ENCODE measurements at places on chromosomes 7 and 10.

- no peak for DNase-seq
Observed at GRCh38 chr7:53684693-53685092, 649.3 kb downstream of the POM121L12 start.

DNA sequence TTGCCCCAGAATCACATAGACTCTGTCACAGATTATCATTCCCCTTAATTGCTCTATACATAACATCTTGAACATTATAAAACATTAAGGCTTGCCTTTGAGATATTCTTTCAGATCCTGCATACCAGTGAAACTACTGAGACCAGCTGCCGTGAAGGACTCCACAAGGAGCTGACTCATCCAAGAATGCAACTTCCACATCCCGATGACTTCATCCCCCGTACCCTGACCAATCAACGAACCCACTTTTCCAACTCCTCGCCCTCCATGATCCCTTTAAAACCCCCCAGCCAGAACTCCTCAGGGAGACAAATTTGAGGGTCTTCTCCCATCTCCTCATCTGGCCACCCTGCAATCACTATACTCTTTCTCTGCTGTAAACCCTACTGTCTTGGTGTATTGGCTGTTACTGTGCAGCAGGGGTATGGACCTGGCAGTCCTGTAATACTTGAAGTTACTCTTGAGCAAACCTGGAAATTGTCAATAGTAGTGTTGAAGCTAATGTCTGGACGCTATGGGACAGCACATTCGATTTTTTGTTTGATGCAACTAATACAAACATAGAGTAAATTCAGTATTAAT, 49.8 kb downstream of the HTR5A start:
- DNase-seq: no peak

DNA sequence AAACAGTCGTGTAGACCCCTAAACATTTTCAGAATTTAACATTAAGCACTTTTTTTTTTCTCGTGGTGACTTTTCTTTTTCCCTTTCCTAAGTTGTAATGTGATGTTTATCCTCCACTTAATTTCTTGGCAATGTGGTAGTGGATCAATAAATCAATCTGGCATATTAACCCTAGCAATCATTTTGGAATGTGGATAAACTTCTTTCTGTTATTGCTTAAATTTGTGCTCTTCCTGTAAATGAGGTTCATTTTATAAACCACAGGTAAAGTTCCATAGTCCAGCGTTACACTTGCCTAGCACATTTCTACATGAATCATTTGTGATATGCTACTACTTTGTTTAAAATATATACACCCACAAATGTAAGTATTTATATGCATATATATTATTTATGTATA, 247.4 kb upstream of the ETV1 start:
- no peak for DNase-seq

DNA sequence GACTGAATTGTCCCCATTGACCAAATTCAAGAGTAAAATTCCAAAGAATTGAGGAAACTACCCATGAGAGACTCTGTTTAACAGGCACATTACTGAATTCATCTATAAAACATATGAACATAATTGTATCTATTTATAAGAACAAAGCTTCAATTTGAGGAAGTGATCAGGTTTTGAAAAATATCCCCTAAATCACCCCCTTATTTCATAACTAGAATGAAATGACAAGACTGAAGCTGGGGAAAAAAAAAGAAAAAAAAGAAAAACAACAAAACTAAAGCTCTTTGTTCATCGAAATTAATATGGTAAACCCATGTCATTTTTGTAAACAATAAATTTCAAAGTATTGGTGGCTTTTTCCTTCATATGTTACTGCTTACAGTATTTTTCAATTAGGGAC, 184.9 kb upstream of the SEMA3A start:
- no peak for DNase-seq

GRCh38 chr7:149642589-149642988, 130.8 kb downstream of the ZNF467 start:
- no peak for DNase-seq

DNA sequence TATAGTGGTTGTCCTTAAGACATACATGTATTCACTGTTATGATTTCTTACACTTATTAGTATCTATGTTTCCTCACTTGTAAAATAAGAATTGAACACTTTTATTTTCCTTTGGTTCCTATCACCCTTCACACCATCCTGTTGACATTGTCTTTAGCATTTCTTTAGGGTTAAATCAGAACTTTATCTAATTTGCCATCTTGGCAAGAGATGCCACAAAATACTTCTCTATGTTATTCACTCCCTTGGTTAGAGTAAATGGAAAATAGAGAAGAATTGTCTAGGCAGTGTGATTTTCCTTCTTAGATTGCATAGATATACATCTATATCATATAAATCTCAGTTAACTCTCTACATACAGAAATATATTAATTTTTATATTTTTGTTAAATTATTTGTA, 204.7 kb downstream of the SEMA3D start:
- DNase-seq: no peak

GRCh38 chr7:56115852-56116538, at the start of gene NUPR2:
TSS of gene NUPR2 (minus strand) at chr7:56116417. CDS start at chr7:56116314, 103 bp downstream.
- no peak for DNase-seq

DNA sequence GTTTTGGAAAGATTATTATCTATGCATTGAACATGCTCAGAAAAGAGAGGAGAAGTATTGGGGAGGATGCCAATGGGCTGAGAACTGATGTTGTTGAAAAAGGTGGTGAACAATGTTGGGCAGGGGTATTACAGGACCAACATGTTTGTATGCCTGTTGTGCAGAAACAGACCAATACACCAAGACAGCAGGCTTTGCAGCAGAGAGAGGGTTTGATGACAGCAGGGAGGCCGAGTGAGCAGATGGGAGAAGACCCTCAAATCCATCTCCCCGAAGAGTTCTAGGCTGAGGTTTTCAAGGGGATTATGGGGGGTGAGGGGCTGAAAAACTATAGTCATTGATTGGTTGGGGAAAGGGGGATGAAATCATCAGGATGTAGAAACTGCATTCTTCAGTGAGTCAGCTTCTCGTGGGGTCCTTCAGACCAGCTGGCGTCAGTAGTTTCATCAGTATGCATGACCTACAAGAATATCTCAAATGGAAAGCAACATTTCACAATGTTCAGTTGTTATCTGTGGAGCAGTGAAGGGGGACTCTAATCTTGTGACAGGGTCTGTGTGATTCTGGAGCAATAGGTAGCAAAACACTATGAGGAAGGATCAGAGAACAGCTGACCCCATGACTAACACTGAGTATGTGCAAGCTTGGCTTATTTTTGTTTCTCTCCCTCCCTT, 167.8 kb downstream of the BAMBI start:
- no peak for DNase-seq

DNA sequence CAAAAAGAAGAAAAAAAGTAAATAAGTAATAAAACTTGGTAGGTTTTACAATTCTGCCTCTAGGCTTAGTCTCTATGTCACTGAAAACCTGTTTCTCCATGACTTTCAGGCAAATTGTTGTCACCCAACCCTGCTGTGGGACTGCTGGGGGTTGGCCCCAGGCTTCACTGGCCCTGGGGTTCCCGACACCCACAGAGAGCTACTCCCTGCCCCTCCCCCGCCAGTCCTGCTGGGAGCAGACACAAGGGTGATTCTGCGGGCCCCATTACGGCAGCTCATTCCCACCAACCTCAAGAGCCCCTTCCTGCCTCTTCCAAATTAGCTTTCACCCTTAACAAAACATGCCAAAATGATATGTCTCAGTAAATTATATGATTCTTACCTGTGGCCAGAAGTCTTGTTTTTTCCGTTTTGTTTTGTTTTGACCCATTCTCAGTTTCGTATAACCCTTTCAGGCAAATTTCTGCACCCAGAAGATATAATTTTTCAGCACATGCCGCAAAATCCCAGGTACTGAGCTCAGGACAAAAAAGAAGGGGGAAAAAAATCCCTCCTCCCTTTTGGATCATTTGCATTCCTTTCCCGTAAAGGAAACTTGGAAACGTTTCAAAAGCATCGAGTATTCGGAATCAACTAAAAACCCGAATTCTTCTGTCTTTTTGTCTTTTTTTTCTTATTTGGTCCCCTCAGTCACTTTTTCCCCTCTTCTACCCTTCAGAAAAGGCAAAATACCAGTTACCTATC, 27.8 kb downstream of the CHST15 start:
- DNase-seq: no peak

DNA sequence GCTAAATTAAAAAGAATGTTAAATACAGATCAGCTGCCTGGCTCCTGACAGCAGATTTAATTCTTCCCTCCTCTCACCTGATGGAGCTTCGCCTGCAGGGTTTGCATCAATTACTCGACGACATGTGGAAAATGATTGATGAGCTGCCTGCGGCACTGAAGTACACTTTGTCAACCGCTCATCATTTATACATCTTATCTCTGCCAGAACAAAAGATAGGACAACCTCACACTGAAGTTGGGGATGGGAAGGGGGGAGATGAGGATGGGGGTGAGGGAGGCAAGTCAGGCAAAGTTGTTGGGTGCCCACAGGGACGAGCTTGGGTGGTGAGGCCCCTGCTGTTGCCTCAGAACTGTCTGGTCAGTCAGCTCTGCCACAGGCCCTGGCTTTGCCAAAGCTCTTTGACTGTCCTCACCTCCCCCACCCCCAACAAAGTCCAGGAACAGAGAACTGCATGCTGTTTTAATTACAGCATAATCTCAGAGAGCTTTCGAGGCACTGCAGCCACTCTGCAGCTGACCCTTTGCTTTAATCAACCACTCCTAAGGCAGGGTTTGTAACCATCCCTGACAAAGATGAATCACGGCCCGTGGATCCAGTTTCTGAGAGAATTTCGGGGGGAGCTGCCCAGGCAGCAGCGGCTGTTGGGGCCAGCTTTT, 702.3 kb downstream of the LRMDA start:
- DNase-seq: no peak

DNA sequence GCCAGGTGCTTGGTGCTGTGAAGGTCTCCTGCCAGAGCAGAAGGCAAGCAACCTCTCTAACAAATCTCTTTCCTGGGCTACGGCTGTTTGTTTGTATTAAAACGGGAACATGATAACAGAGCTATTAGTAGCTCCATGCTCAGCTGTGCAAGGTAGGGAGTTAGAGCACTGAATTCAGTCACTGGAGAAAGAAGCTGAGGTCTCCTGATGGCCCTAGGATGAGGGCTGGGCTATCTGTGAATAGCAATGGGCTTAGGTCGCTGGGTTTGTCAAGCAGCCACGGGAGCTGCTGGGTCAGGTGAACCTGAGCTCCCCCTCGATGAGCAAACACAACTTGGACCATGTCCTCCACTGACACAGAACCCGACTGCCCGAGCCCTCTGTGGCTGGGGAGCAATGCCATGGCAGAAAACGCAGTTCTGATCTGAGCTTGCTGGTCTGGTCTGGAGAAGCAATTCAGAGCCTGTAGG, 24.4 kb downstream of the TACC2 start:
- DNase-seq: no peak

DNA sequence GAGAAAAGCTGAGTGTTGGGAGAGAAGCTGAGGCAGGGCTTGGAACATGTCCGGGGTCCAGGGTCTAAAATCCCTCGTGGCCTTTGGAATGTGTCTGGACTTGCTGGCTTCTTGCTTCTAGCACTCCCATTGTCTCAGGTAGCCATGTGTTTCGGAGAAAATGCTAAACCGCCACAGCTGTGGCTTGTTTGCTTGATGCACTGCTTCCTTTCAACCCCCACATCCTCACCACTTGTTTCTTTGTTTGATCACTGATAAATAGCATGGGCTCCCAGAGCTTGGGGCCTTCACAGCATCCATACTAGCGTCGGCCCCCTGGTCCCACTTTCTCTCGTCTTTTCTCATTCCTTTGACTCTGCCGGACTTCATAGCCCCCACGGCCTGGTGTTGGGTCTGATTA, 102.7 kb downstream of the ANKRD26 start:
- DNase-seq: no peak

DNA sequence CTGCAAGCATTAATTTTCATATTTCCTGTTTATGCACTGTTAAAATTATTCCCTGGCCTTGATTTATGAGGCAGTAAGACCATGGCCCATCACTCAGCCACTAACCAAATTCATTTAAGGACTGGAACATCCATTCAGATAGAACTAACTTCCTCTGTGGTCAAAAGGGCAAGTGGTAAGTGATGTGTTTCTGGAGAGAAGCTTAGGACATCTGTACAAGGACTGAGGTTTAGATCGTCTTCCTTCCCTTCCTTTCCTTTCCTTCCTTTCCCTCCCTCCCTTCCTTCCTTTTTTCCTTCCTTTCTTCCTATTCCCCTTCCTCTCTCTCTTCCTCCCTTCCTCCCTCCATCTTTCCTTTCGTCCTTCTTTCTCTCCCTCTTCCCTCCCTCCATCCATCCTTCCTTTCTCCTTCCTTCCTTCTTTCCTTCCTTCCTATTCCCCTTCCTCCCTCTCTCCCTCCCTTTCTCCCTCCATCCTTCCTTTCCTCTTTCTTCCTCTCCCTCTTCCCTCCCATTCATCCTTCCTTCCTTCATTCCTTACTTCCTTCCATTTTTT, 1019.4 kb downstream of the TYW1 start:
- no peak for DNase-seq

DNA sequence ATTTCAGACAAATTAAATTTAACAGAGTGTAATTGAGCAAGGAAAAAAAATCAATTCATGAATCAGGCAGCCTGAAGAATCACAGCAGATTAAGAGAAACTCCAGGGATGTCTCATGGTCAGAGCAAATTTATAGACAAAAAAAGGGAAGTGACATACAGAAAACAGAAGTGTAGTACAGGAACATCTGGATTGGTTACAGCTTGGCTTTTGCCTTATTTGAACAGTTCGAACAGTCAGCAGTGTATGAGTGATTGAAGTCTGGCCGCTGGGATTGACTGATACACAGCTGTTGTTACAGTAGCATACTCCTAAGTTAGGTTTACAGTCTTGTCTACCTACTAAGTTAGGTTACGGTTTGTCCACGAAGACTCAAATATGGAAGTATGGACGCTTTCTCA, 255.3 kb downstream of the HPSE2 start:
- DNase-seq: no peak

- DNase-seq: peak; percentile 83
Observed at GRCh38 chr10:22714479-22715289, at the start of gene PIP4K2A. TSS of gene PIP4K2A (minus strand) at chr10:22714578. CDS start at chr10:22714326, 252 bp downstream.

DNA sequence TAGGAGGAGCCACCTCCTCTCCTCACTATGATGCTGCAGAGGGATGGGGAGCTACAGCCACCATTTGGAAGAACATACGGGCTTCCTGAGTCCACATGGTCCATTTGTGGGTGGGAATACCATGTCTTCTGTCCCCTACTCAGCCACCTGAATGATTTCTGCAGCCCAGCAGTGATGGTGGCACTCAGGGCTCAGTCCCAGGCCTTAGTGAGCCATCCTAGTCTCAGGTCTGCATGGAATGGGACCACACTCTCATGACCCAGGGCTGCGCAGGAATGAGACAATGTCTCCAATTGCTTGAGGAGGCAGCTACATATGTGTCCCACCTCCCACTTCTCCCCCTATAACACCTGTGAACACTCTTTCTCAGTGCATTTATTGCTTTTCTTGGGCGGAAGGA, 4.8 kb downstream of the SFTPA1 start:
- DNase-seq: no peak

DNA sequence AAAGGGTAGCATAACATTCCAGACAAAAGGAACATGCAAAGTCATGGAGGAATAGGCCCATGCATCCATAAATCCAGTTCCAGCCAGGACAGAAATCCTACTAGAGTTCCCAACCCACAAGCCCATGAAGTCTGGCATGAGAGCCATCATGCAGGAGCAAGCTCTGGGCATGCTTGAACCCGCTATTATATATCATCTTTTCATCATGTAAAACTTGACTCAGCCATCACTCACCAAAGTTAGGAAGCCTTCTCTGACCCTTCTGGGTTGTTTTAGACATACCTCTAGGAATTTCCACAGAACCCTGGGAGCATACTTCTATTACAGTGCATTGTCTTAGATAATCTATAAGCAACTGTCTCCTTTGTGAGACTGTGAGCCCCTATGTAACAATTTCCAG, 293.0 kb upstream of the NPSR1 start:
- DNase-seq: no peak

GRCh38 chr7:113504142-113504541, 385.8 kb upstream of the SMIM30 start:
- no peak for DNase-seq

- DNase-seq: no peak
Observed at GRCh38 chr7:100360135-100360854, 2.4 kb downstream of the PILRB start.
